Suprapubic skin (tissue), 4 donors: ENCODE measurements at places on chromosomes 1 and 21.

DNA sequence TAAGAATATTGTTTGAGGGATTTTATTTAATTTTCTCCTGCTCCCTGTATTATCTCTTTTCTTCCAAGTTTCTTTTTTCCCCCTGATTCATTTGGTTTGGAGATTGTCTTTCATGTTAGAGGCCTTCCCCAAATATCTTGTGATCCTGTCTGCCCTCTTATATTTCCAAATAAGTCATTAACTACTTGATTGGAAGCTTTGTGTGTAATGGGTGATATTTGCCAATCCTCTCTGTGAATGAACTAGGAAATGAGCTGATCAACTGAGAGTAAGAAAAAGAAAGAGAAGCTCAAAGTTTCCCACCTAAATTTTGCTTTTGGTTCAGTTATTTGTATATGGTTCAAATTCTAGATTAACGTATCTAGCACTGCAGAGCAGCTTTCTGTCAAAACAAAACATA, 23.6 kb upstream of the LY9 start:
- DNase-seq, result no peak

DNA sequence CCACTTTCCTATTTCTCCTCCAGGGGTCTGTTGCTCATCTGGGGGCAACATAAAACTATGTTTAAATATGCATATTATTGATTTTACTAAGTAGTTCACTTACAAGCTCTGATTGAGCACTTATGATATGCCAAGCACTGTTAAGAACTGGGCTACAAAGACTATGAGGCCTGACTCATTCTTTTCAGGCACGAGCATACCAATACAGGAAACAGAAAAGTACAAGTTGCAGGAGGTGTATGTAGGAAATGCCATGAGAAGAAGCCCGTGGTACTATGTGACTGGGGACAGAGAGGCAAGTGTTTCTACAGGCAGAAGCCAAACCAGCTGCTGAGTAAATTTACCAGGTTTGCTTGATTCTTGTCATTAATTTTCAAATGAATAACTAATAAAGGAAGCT, 120.4 kb upstream of the PTGFR start:
- no peak for DNase-seq

DNA sequence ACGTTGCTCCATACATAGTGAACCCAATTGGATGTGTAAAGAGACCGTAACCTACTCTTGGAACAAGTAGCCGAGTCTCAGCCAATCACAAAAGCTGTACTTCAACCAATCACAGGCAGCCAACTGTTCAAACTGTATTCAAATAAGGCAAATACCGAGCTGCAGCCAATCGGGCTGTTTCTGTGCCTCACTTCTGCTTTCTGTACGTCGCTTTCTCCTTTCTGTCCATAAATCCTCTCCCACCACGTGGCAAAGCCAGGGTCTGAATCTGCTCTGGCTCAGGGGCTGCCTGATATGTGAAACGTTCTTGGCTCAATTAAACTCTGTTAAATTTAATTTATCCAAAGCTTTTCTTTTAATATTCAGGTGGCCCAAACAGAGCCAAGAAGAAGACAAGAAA, 210.3 kb downstream of the URB2 start:
- DNase-seq, result no peak

DNA sequence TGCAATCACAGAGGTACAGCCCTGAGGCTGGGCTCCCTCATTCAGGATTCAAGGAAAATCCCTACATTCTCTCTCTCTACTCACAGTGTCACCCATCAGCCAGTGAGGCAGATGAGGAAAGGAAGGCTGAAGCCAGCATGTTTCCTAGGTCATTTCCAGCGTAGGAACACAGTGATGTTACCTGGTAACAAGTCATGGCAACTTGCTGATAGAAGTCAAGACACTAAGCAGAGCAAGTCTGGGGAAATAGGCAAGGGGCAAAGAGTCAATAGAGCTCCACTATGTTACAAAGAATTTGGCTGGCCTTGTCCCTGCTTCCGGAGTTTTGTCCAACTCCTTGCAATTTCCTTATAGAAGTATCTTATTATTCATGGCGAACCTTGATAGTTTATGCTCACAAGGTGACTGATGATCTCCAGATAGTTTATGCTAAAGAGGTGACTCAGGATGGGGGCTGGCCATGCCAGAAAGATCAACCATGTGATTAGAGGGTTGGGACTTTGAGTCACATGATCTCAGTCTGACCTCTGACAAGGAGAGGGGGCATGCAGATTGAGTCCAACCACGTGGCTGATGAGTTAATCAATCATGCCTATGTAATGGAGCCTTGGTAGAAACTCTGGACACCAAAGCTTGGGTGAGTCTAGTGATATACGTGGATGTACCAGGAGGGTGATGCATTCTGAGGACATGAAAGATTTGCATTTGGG, 51.1 kb downstream of the SUSD4 start:
- no peak for DNase-seq

- DNase-seq, result no peak
Measured at GRCh38 chr1:205827623-205828022, 14.6 kb upstream of the SLC41A1 start.

DNA sequence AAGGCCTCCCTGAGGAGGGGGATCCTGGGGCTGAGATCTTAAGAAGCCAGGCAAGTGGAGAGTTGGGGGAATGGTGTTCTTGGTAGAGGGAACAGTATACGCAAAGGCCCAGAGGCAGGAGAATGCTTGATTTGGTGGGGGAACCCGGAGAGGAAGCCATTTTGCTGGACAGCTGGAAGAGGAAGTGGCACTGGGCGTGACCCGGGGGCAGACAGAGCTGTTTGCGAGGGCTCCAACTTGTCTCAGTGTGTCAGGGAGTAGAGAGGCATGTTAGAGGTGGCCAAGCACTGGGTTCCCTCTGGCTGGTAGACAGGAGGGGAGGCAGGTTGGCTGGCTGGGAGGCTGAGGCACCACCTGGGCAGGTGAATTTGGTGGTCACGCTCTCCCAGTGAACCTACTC, 96.3 kb upstream of the ACTL8 start:
- no peak for DNase-seq

- DNase-seq, result no peak
Measured at GRCh38 chr1:157289424-157290105, 151.4 kb upstream of the ETV3 start.

DNA sequence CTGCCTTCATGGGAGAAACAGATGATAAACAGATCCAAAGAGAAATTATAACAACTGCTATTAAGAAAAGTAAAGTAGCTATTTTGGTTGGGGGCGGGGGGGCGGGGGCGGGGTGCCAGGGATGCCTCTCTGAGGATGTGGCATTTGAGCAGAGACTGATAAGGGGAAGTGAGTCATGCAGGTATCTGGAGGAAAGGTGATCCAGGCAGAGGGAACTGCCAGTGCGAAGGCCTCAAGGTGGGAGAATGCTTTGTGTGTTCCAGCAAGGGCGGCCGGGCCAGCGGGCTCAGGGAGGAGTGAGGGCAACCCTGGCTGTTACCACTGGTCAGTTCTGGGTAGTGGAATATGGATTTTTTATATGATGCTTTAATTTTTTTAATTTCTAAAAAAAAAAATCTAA, 7.0 kb upstream of the TNFRSF1B start:
- DNase-seq, result no peak

DNA sequence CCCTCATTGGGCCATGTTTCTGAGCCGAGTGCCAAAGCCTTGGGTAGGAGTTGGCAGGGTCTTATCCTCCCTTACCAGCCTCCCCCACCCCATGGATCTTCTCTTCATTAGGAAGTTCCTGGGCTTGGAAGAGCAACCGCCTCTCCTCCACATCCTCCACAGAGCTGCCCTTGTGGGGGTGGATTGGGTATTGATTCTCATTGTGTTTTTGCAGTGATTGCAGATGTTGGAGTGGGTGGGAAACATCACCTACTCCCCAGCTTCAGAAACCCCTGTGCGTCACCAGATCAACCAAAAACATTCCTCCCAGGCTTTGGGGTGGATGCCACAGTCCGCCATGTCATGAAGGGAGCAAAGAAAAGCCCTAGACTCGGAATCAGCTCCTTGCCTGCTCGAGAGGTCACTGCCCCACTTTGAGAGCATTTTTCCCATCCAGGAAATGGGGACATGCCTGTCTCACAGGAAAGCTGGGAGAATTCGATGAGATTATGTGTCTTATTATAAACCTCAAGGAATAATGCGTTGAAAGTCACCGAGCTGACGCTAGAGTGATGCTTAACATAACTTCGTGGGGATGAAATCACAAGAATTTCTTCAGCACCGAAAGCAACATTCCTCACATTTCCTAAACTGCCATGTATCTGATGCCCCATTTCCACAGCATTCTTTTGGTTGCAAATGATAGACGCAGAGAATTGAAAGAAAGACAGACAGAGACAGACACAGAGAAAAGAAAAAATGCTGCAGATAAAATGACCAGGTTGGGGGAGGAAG, 44.7 kb upstream of the ZBTB40 start:
- DNase-seq, result no peak

- no peak for DNase-seq
Measured at GRCh38 chr1:184408580-184408979, 21.8 kb downstream of the C1orf21 start.

DNA sequence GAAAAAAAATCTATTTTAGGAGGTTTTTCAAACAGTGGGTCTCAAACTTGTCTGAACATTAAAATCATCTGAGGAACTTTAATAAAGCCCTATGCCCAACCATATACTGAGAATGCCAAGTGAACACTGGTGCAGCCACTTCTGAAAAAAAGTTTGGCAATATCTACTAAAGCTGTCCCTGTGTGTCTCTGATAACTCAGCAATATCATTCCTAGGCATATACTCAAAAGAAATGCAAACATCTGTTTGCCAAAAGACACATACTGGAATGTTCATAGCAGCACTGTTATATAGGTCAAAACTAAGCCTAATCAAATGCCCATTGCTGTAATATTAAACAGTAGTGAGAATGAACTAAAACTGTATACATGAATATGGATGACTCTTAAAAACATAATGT, 74.2 kb upstream of the RGS4 start:
- DNase-seq, result no peak

- no peak for DNase-seq
Measured at GRCh38 chr1:88302843-88303486, 381.1 kb upstream of the PKN2 start.

DNA sequence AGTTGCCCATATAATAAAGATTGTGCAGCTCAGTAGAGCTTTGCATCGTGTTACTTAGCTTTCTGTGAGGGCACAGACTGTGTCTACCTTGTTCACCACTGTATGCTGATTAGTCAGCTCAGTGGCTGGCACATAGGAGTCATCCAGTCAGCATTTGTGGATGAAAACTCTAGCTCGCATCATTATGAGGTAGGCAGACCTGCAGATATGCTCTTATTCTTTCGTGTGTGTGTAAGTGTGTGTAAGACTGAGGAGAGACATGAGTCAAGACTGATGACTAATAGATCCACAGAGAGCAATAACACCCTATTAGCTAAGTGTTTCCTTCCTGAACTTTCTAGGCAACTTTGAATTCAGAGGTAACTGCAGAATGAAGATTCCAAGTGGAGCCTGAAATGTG, 17.1 kb downstream of the TTF2 start:
- DNase-seq, result no peak

GRCh38 chr1:155934936-155935590, 850 bp upstream of the KHDC4 start:
- DNase-seq, result no peak

GRCh38 chr1:187471555-187471954, 642.8 kb downstream of the PLA2G4A start:
- no peak for DNase-seq

- DNase-seq, result no peak
Measured at GRCh38 chr1:53049574-53049967, 12.4 kb upstream of the PODN start.

- no peak for DNase-seq
Measured at GRCh38 chr1:17635811-17636210, 96.3 kb downstream of the ARHGEF10L start.
